Type B pancreatic cell (in vitro differentiated cells): ENCODE measurements at places on chromosomes 4 and X.

- no peaks in the 10 kb centered on the region for H3K36me3 ChIP-seq
- no peak overlapping the region for H3K4me3 ChIP-seq
- no peak overlapping the region for H3K27ac ChIP-seq
- no peak for DNase-seq
- H3K4me1 ChIP-seq: no peaks in the 10 kb centered on the region
- no peaks in the 10 kb centered on the region for H3K27me3 ChIP-seq
These were observed 14.8 kb upstream of the SPARCL1 start for GRCh38 chr4:87543835-87544461.

DNA sequence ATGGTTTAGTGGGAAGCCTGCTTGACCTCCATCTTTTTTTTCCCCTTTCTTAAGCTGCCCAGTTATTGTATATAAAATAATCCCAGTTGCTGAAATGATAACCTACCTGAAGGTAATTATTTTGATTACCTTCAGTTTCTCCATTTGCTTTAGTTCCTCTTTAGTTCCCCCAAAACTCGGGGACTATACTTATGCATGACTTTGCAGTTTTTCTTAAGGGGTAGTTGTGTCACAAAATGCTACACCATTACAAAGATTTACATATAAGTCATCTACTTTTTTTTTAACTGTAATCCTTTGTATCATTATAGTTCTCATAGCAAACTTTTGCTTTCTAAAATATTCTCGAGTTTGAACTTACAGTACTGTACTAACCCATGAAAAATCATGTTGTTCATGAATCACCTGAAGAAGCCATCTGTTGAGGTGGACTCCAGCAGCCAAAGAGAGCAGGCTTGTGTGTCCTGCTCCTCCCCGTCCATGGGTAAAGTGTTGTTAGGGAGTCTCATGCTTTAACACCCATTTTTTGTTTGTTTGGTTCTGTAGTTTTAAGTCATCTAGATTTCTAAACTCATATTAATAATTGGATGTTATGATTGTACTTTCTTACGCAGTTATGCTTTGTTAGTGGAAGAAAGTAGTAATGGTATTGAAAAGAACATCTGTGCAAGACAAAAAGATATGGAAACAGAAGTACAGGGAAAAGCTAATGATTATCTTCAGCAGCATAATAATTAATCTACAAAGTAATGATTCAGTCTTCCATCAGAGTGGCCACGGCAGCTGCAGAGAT, 34.6 kb downstream of the HADH start:
- no peak overlapping the region for H3K4me3 ChIP-seq
- no peak for DNase-seq
- no peaks in the 10 kb centered on the region for H3K27me3 ChIP-seq
- H3K4me1 ChIP-seq: peaks cover 26% of the 10 kb centered on the region

- DNase-seq: no peak
- no peak overlapping the region for H3K4me3 ChIP-seq
- peaks cover 5% of the 10 kb centered on the region for H3K4me1 ChIP-seq
These were observed 44.7 kb downstream of the USO1 start for GRCh38 chr4:75769036-75769435.

DNA sequence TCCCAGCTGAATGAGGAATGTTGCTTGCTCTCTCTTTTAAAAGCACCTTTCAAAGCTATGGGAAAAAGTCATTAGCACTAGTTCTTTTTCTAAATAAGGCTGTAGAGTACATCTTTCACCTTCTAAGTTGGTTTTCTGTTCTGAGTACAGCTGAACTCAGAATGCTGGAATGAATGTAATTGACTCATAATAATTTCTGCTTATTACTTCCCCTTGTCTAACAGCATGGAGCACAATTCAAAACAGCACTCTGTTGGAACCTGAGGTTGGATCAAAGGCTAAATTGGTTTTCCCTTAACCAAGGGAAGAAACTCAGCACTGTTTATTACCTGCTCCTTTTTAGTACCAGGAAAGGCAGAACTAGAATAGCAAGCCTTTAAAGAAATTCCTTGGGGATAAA, 33.5 kb upstream of the CYP2U1 start:
- H3K4me1 ChIP-seq: peaks cover 33% of the 10 kb centered on the region
- H3K4me3 ChIP-seq: no peak overlapping the region
- no peak for DNase-seq
- H3K27me3 ChIP-seq: no peaks in the 10 kb centered on the region

DNA sequence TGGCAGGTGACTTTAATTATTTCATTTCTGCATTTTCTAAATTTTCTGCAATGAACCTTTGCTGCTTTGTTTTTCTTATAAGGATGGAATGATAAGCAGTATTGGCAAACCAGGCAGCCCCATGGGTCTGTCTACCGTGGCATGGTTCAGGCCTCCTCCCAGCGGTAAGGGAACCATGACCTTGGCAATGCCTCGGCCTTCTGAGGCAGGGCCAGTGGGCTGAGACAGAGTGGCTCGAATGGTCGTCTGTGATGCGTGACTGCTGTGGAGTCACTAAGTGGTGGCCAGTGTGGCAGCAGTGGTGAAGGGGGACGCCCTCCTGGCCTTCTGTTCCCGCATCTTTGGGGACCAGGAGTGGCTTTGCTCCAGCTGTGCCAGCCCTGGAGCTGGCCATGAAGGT, 43.6 kb upstream of the GRPEL1 start:
- H3K27ac ChIP-seq: no peak overlapping the region
- DNase-seq: no peak
- no peak overlapping the region for H3K4me3 ChIP-seq
- peaks cover 9% of the 10 kb centered on the region for H3K27me3 ChIP-seq
- H3K4me1 ChIP-seq: no peaks in the 10 kb centered on the region

DNA sequence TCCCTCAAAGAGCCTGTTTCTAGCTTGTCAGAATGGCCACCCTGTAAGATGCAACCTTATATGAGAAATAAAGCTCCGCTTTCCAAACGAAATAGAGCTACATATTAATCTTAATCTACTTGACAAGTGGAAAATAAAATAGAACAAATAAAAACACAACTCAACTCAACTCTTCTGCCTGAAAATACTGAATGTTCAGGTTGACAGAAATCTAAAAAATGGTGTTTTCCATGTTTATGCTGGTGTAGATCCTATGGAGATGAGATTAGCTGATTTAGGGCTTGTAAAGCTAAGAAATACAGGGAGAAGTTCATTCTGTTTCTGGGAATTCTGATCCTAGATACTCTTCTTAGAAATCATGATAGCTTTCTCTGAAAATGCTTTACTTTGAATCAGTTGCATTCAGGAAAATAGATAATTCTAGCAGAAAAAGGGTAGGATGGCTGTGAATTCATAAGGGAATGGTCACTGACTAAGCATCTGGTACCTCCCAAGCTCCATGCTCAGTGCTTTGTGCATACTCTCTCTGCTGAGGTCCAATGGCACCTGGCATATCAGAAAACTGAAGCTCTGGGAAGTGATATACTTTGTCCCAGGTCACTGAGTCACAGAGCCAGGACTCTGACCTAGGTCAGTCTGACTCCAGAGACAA, 89.2 kb upstream of the EXOC1L start:
- no peaks in the 10 kb centered on the region for H3K27me3 ChIP-seq
- H3K27ac ChIP-seq: no peak overlapping the region
- no peaks in the 10 kb centered on the region for H3K4me1 ChIP-seq
- no peak for DNase-seq
- no peak overlapping the region for H3K4me3 ChIP-seq
- no peaks in the 10 kb centered on the region for H3K36me3 ChIP-seq

GRCh38 chr4:172809319-172809718, 359.3 kb upstream of the GALNT7 start:
- no peak overlapping the region for H3K4me3 ChIP-seq
- peaks cover 36% of the 10 kb centered on the region for H3K4me1 ChIP-seq
- DNase-seq: no peak
- H3K36me3 ChIP-seq: no peaks in the 10 kb centered on the region
- no peak overlapping the region for H3K27ac ChIP-seq

GRCh38 chr4:38752941-38753806, 29.6 kb downstream of the TLR10 start:
- no peaks in the 10 kb centered on the region for H3K36me3 ChIP-seq
- no peak overlapping the region for H3K4me3 ChIP-seq
- H3K4me1 ChIP-seq: peaks cover 11% of the 10 kb centered on the region
- H3K27me3 ChIP-seq: no peaks in the 10 kb centered on the region
- no peak overlapping the region for H3K27ac ChIP-seq

GRCh38 chr4:86896596-86896995, 4.4 kb upstream of the C4orf36 start:
- no peak for DNase-seq
- H3K4me1 ChIP-seq: peaks cover 6% of the 10 kb centered on the region
- H3K27me3 ChIP-seq: no peaks in the 10 kb centered on the region
- peaks cover 3% of the 10 kb centered on the region for H3K36me3 ChIP-seq

- peaks cover 12% of the 10 kb centered on the region for H3K4me1 ChIP-seq
- peak overlapping the region; percentile 74 for H3K27ac ChIP-seq
- H3K4me3 ChIP-seq: peak overlapping the region; percentile 93
- no peaks in the 10 kb centered on the region for H3K27me3 ChIP-seq
- DNase-seq: no peak
These were observed 391 bp upstream of the IDUA start for GRCh38 chr4:986428-986878.

DNA sequence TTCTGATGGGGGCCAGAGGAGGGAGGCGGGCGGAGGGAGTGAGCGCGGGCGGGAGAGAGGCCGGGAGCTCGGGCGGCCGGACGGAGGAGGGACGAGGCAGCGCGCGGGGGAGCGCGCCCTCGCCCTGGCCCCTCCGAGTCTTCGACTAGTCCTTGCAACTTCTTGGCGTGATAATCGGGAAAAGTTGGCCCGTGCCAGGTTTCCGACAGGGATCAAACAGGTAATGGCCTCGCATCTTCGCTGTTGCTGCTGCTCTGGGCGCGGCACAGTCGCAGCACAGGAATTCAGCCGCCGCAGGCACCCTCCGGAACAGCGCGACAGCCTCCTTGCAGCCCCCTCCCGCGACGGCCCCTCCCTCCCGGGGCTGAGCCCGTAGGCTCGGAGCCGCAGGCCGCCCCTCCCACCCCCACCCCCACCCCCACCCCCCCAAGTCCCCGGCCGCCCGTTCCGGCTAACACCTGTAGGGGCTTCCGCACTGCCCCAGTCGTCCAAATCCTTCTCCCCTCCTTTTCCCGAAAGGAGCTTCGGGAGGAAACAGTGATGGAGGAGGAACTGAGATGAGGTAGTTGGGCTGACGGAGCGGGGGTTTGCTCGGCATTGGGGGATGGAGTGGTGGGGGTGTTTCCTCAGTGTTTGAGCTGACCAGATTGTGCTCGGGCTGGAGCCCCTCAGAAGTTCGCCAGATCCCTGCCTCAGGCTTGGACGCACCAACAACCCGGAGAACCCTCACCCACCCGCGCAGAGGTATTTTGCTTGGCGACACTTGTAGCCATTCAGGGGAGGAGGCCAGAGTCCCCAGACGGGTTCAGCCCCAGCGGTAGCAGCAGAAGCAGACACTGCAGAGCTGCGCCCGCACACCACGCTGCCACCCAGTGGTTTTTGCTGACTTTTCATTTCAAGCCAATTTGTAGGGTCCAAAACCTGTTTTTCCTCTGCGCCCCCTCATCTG, at the start of gene FGF13:
TSS of gene FGF13 (minus strand) at position 319 of the 949 bp plus-strand sequence. CDS start 714 bp downstream, outside the sequence.
- no peaks in the 10 kb centered on the region for H3K36me3 ChIP-seq
- peak within 1 kb of the TSS; percentile 89 for H3K4me3 ChIP-seq
- no peaks in the 10 kb centered on the region for H3K4me1 ChIP-seq
- DNase-seq: no peak
- peak within 1 kb of the TSS; percentile 62 for H3K27ac ChIP-seq
- H3K27me3 ChIP-seq: peaks cover 60% of the 10 kb centered on the region

GRCh38 chrX:132482632-132483031, 6.2 kb downstream of the MBNL3 start:
- no peak for DNase-seq
- peaks cover 69% of the 10 kb centered on the region for H3K4me1 ChIP-seq
- no peak overlapping the region for H3K4me3 ChIP-seq
- no peaks in the 10 kb centered on the region for H3K36me3 ChIP-seq

- H3K4me3 ChIP-seq: no peak overlapping the region
- H3K27ac ChIP-seq: no peak overlapping the region
- no peaks in the 10 kb centered on the region for H3K27me3 ChIP-seq
- DNase-seq: no peak
- H3K36me3 ChIP-seq: no peaks in the 10 kb centered on the region
These were observed 1087.4 kb upstream of the SLIT2 start for GRCh38 chr4:19164334-19164733.

DNA sequence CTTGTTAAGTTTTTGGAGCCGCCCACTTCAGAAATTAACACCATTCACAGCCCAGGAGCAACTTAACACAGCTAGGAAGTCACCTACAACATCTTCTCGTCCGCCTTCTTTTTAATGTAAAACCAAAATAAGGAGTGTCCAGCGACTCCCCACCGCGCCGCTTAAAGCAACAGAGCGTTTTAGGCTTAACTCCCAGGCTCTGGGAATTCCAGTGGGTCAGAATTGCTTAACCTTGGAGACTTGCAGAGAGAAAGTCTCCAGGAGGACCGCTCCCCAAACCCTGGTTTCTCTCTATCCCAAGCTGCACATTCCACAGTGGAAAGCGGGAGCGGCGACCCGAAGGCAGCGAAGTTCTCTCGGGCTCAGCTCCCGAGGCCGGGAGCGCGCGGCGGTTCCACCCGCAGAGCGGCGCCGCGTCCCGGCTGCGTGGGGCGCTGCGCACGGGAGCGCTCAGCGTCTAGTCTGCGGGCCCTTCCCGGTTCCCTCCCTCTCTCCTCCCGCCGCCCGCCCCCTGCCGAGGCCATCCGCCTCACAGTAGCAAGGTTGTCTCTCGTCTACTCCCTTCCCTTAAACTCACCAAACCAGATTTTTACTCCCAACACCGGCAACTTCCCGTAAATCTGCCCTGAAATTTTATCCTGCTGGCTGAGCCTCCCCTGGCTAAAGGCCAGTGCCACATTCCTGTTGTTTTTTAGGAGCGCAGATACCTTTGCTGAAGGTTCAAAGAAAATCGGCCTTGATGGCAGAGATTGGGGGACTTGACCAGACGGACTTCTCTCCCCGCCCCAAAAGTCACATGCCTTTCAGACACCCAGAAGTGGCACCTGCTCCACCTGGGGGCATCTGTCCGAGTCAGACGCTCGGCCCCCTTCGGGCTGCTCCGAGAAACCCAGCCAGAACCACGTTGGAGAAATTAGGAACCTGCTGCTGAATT, at the start of gene RBM47:
TSS of gene RBM47 (minus strand) at position 464 of the 934 bp plus-strand sequence. CDS start 190,971 bp downstream, outside the sequence.
- peak; percentile 78 for DNase-seq
- peaks cover 45% of the 10 kb centered on the region for H3K4me1 ChIP-seq
- H3K27me3 ChIP-seq: peaks cover 11% of the 10 kb centered on the region
- peak within 1 kb of the TSS; percentile 99 for H3K27ac ChIP-seq

DNA sequence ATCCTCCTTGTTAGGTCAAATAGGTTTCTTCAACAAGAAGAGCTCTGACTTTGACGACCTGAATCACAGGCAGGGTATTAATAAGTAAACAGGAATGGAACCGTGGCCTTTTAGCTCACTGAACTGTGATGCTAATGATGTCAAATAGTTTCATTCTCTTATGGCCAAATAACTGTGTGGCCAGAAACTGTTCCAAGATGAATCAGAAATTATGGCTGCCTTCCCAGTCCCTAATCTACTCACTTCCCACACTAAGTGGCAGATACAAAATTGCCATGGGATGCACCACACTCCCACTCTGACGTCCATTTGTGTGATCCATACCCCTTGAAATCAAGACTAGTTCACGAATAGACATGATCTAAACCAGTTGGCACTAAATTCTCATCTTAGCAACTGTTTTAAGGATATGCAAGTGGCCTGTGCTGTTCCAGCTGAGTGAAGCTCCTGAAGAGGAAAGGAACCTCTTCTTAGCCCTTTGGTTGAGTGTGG, 455.4 kb downstream of the IL15 start:
- DNase-seq: no peak
- no peak overlapping the region for H3K27ac ChIP-seq
- H3K27me3 ChIP-seq: no peaks in the 10 kb centered on the region
- peaks cover 21% of the 10 kb centered on the region for H3K4me1 ChIP-seq
- no peaks in the 10 kb centered on the region for H3K36me3 ChIP-seq
